ENCODE measurements at places on chromosomes 1 and 21. TPM values are rescaled to one million over a fixed set of nuclear protein-coding genes. Genes with fewer than 3 reads are reported as not detected.

- H3K27ac ChIP-seq = no peak overlapping the region
- H3K4me1 ChIP-seq = no peaks in the 10 kb centered on the region
- H3K27me3 ChIP-seq = no peaks in the 10 kb centered on the region
- no peak for DNase-seq
- H3K36me3 ChIP-seq = no peaks in the 10 kb centered on the region
- H3K4me3 ChIP-seq = no peak overlapping the region
Observed at GRCh38 chr1:58035523-58035922, 511.0 kb downstream of the OMA1 start.

- peak overlapping the region; percentile 79 for H3K27ac ChIP-seq
- no peaks in the 10 kb centered on the region for H3K27me3 ChIP-seq
- H3K36me3 ChIP-seq = peaks cover 11% of the 10 kb centered on the region
- H3K4me1 ChIP-seq = peaks cover 18% of the 10 kb centered on the region
Observed at GRCh38 chr1:246597340-246597739, 31.1 kb downstream of the CNST start.

Gene TDRD10
- not detected for total RNA-seq

Gene DENND2D
- 3.2 TPM for total RNA-seq

- H3K4me1 ChIP-seq = peaks cover 49% of the 10 kb centered on the region
- DNase-seq = peak; percentile 57
- H3K27ac ChIP-seq = peak overlapping the region; percentile 40
- H3K4me3 ChIP-seq = peak overlapping the region; percentile 85
Observed at GRCh38 chr1:231421546-231421970, 529 bp downstream of the EGLN1 start.

Gene KCNQ4
- total RNA-seq = 2.5 TPM

DNA sequence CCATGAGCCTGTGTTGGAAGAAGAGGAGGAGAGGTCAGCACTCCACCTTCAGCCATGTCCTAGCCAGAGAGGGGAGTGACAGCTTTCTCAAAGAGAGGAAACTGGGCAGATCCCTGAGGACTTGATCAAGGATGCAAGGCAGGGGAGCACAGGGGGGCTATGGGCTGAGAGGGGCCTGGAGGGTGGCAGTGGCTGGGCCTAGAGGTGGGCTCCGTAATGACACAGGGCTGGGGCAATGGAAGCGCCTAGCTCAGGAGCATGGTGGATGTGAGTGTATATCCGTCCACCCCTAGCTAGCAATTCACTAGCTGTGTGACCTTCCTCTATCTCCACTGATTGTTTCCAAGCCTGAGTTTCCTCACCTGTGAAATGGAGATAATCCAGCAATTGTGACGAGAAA lies 32.6 kb downstream of the NEK2 start:
- H3K27ac ChIP-seq = no peak overlapping the region
- no peaks in the 10 kb centered on the region for H3K27me3 ChIP-seq
- no peaks in the 10 kb centered on the region for H3K36me3 ChIP-seq
- H3K4me1 ChIP-seq = peaks cover 27% of the 10 kb centered on the region
- H3K4me3 ChIP-seq = no peak overlapping the region

Gene DMBX1
- 2.4 TPM for total RNA-seq

GRCh38 chr1:13762642-13763041 lies 62.7 kb downstream of the PRDM2 start:
- no peak overlapping the region for H3K4me3 ChIP-seq
- peaks cover 55% of the 10 kb centered on the region for H3K4me1 ChIP-seq
- no peak for DNase-seq
- H3K27me3 ChIP-seq = no peaks in the 10 kb centered on the region
- peaks cover 9% of the 10 kb centered on the region for H3K36me3 ChIP-seq

Gene RIPK4
- 333 TPM for total RNA-seq

- H3K27me3 ChIP-seq = no peaks in the 10 kb centered on the region
- H3K27ac ChIP-seq = peak overlapping the region; percentile 57
- H3K4me1 ChIP-seq = peaks cover 56% of the 10 kb centered on the region
- DNase-seq = peak; percentile 74
Observed at GRCh38 chr1:224430511-224431113, 4.0 kb downstream of the WDR26 start.

Gene CD84
- total RNA-seq = not detected

- no peak overlapping the region for H3K27ac ChIP-seq
- H3K36me3 ChIP-seq = no peaks in the 10 kb centered on the region
- no peak overlapping the region for H3K4me3 ChIP-seq
- H3K27me3 ChIP-seq = no peaks in the 10 kb centered on the region
- no peaks in the 10 kb centered on the region for H3K4me1 ChIP-seq
Observed at GRCh38 chr1:18581420-18581880, 49.2 kb upstream of the PAX7 start.

Gene PPIAL4G
- not detected for total RNA-seq

Gene SMCP
- not detected for total RNA-seq

- H3K27me3 ChIP-seq = no peaks in the 10 kb centered on the region
- no peak overlapping the region for H3K27ac ChIP-seq
Observed at GRCh38 chr1:198636391-198636790, 2.4 kb upstream of the PTPRC start.

DNA sequence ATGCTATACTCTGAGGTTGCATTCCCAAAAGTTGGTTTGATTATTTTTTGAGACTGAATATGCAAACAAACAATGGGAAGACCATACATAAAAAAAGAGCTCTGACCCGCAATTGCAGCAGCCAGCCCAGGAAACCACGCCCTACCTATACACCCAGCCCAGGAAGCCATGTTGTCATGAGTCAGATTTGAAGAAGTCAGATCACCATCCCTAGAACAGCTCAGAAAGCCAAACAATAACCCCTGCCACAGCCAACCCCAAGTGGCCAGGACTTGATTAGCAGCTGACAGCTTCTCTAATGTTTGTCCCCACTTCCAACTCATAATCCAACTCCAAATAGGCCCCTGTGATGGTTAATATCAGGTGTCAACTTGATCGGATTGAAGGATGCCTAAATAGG lies 621.9 kb downstream of the NPHP4 start:
- no peaks in the 10 kb centered on the region for H3K36me3 ChIP-seq
- no peak overlapping the region for H3K4me3 ChIP-seq
- no peaks in the 10 kb centered on the region for H3K27me3 ChIP-seq
- DNase-seq = no peak

DNA sequence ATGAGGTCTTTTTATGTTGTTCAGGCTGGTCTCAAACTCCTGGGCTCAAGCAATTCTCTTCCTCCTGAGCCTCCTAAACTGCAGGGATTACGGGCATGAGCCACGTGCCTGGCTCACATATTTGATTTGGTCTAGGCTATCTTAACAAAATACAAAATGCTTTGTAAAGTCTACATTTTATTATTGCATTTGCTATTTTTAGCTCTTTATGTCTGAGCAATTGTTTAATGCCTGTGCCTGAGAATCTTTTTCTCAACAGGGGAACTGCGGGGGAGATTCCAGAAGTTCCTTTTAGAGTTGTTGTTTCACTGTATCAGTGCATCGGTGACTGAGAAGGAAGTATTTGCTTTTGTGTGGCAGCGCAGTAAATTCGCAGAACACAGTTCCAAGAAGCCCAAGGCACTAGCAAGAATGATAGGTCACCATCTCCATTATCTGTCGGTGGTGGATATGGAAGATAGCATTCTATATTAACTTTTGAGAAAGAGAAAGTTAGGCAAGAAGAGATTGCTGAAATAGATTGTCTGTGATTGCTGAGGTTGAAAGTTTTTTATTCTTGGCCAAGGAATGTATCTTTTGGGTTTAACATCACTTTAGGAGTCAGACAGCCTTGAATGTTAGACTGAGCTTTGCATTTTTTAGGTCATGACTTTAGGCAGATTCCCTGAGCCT lies 167.3 kb downstream of the PDE4B start:
- H3K4me3 ChIP-seq = no peak overlapping the region
- peaks cover 12% of the 10 kb centered on the region for H3K27me3 ChIP-seq
- no peaks in the 10 kb centered on the region for H3K4me1 ChIP-seq
- H3K36me3 ChIP-seq = no peaks in the 10 kb centered on the region

DNA sequence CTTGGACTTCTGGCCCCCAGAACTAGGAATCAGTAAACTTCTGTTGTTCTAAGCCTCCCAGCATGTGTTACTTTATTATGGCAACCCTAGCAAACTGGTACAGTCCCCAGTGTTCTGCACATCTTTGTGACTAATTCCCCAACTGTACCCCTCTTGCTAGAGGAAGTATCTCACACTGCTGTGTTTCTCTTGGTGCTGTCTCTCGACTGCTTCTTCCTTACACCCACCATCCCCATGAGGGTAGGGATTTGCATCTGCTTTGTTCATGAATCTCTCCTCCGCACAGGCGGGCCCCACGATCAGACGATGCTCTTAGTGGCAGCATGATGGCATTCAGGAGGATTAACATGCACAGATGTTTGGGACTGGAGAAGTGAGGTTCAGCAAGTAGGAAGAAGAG lies 46.7 kb downstream of the CLIC6 start:
- H3K27ac ChIP-seq = no peak overlapping the region
- H3K27me3 ChIP-seq = no peaks in the 10 kb centered on the region
- no peak for DNase-seq

Gene LRP8
- 54.4 TPM for total RNA-seq

DNA sequence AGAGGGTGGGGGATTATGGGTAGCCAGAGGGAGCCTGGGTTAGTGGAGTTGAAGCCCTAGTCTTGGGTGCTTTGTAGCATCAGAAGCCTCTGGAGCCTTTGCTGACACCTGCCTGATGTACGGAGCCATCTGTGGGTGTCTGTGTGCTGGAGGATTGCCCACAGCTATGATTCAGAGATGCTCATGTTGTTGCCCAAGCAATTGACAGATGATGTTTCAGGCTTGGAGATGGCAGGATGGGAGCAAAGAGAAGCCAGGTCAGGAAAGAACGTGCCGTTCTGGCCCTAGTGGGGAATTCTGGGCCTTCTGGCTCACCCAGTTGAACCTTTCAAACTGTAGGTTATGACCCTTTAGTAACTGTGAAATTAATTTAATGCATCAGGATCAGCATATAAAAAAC lies 27.6 kb downstream of the COQ8A start:
- H3K4me1 ChIP-seq = no peaks in the 10 kb centered on the region
- peak; percentile 48 for DNase-seq
- H3K4me3 ChIP-seq = no peak overlapping the region
- H3K27ac ChIP-seq = no peak overlapping the region
- H3K27me3 ChIP-seq = no peaks in the 10 kb centered on the region

Gene RIPPLY3
- 11.4 TPM for total RNA-seq

DNA sequence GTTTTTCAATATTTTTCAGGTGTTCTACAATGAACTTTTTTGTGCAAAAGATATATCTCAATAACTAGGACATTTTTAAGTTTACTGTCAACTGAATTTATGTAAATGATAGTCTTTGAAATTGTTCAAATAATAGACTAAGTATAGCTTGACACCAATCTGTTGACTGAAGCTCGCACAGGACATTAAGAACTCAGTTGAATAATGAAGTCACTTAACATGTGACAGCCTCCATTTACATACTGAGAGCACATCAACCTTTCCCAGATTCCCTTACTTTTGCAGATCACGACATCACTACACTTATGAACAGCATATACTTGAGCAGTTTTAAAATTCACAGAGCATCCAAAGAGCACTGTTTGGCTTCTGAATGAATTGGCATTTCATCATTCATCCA lies 268.2 kb downstream of the LRRC7 start:
- H3K27me3 ChIP-seq = no peaks in the 10 kb centered on the region
- no peaks in the 10 kb centered on the region for H3K36me3 ChIP-seq

Gene IL19
- not detected for total RNA-seq

- H3K4me3 ChIP-seq = no peak overlapping the region
- no peak overlapping the region for H3K27ac ChIP-seq
- no peak for DNase-seq
- no peaks in the 10 kb centered on the region for H3K36me3 ChIP-seq
Observed at GRCh38 chr1:63189677-63190076, 132.7 kb upstream of the FOXD3 start.

DNA sequence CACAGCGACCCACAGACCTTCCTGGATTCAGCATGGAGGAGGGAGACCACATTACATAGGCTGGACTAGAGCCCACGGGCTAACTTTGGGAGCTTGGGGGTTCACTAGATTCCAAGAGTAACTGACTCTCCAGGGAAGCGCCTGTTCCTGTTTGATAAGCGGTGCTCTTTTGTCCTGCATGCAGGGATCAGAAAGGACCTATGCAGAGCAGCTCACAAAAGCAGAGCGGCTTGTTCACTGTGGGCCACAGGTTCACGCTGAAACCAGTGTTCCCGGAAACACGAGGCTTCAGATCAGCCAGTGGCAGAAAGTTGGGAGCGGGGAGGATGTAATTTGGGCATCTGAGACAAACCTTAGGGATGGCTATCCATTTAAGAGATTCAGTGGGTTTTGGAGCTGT lies 403.9 kb downstream of the PCP4 start:
- H3K4me3 ChIP-seq = no peak overlapping the region
- H3K36me3 ChIP-seq = no peaks in the 10 kb centered on the region
- DNase-seq = no peak
- no peaks in the 10 kb centered on the region for H3K27me3 ChIP-seq

Gene WDR77
- total RNA-seq = 62.1 TPM

GRCh38 chr1:23184212-23184934 lies 15.7 kb upstream of the LUZP1 start:
- H3K4me3 ChIP-seq = 0 out of 2 replicates have a peak overlapping the region, but pooled peaks have one; percentile 41
- H3K36me3 ChIP-seq = no peaks in the 10 kb centered on the region
- no peak overlapping the region for H3K27ac ChIP-seq
- DNase-seq = peak; percentile 64
- H3K27me3 ChIP-seq = no peaks in the 10 kb centered on the region

GRCh38 chr1:109295712-109296415 lies 10.9 kb downstream of the MYBPHL start:
- no peaks in the 10 kb centered on the region for H3K36me3 ChIP-seq
- H3K4me1 ChIP-seq = no peaks in the 10 kb centered on the region
- H3K27ac ChIP-seq = no peak overlapping the region
- H3K4me3 ChIP-seq = no peak overlapping the region
- H3K27me3 ChIP-seq = no peaks in the 10 kb centered on the region

DNA sequence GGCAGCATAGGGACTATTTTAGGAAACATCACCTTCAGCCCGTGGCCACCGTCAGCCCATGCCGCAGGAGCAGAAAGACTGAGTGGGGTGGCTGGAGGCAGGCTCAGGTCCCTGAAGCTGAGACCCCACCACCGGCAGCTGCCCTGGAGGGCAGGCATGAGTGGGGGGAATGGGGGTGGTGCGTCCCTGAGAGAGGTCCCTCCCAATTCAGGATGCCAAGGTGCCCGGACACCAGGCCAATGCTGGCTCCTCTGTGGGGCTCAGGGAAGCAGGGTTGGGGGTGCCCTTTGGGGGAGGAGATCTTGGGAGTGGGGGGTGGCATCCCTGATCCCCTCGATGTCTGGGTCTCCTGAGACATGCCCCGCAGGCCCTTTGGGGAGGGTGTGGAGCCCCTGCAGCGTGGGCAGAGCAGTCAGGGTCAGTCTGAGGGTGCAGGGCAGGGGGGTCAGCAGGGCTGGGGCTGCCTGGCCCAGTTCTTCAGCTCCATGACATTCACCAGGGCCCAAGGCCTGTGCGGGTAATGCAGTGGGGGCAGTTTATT lies 998 bp upstream of the TTC34 start:
- H3K4me1 ChIP-seq = no peaks in the 10 kb centered on the region
- no peaks in the 10 kb centered on the region for H3K36me3 ChIP-seq
- no peak overlapping the region for H3K4me3 ChIP-seq
- peaks cover 57% of the 10 kb centered on the region for H3K27me3 ChIP-seq
- no peak overlapping the region for H3K27ac ChIP-seq

- peak; percentile 56 for DNase-seq
- H3K4me1 ChIP-seq = peaks cover 33% of the 10 kb centered on the region
- H3K27ac ChIP-seq = peak overlapping the region; percentile 16
- H3K27me3 ChIP-seq = no peaks in the 10 kb centered on the region
- no peak overlapping the region for H3K4me3 ChIP-seq
Observed at GRCh38 chr1:17875171-17875881, 120.2 kb downstream of the ACTL8 start.

GRCh38 chr1:240136402-240136801 lies 44.7 kb downstream of the FMN2 start:
- no peak overlapping the region for H3K4me3 ChIP-seq
- no peaks in the 10 kb centered on the region for H3K36me3 ChIP-seq
- DNase-seq = peak; percentile 26

Gene OR2T35
- not detected for total RNA-seq

Gene PYGO2
- total RNA-seq = 43.3 TPM

Gene A3GALT2
- total RNA-seq = not detected

All from PC-3 (cell line).